Activated T-helper 2 cell treated with anti-CD3 and anti-CD28 coated beads, Interferon-gamma antibody, Interleukin-2, Interleukin-4, amounts not matched to agents 10 μg/mL and 5 μg/mL and 100 μg/mL, durations not matched to agents 14 hours and 24 hours and 36 hours (primary cell): ENCODE measurements at places on chromosomes 3 and 15. TPM values are rescaled to one million over a fixed set of nuclear protein-coding genes. Genes with fewer than 3 reads are reported as not detected.

Gene NMNAT3
- total RNA-seq, result 0.43 and 1.3 TPM in 2 replicates

DNA sequence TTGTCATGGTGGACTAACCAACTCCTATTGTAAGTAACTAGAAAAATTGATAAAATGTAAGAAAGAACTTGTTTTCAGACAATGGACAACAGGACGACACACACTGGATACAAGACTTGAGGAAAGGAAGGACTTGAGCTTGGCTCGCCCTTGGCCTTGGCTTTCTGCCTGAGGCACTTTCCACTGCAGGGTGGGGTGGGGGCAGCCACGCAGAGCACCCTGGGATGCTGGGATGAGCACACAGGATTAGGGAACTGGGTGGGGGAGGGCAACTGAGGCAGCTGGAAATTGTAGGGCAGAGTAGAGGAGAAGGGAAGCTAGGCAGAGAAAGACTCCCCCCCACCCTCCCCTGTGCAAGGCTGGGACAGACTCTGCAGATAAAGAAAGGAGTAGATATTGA lies 25.5 kb upstream of the HHATL start:
- no peaks in the 10 kb centered on the region for H3K36me3 ChIP-seq
- DNase-seq, result no peak
- no peak overlapping the region for H3K27ac ChIP-seq
- H3K4me3 ChIP-seq, result no peak overlapping the region

DNA sequence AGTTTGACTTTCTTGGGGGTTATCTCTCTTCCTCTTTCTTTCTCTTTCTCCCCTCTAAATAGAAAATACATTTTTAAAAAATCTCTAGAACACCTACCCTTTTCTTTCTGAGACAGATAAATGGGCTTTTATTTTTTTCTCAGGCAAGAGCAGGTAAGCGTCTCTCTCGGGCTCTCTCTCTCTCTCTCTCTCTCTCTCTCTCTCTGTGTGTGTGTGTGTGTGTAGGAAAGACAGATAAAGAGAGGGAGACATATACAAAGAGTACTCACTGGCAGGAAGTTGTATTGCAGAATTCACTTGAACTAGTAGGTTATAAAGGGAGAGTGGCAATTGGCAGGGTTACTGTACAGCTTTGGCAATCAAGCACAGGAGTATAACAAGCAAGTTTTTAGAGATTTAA lies 118.1 kb upstream of the LSAMP start:
- no peaks in the 10 kb centered on the region for H3K36me3 ChIP-seq
- DNase-seq, result no peak
- no peaks in the 10 kb centered on the region for H3K4me1 ChIP-seq
- H3K27ac ChIP-seq, result no peak overlapping the region
- no peaks in the 10 kb centered on the region for H3K27me3 ChIP-seq

DNA sequence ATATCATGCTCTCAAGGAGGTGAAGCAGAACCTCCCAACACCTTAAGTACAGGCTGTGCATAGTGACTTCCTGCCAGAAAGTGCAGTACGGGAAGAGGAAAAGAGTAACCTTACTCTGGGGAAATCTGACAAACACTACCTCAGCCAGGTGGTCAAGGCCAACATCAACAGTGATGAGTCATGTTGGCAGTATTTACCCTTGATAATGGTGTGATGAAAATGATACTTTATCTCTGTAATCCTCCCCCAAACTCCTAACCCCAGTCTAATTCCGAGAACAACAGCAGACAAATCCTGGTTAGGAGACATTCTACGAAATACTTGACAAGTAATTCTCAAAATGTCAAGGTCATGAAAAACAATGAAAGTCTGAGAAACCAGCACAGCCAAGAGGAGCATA lies 26.5 kb downstream of the ANKDD1A start:
- DNase-seq, result no peak
- peaks cover 6% of the 10 kb centered on the region for H3K27me3 ChIP-seq
- H3K27ac ChIP-seq, result no peak overlapping the region
- H3K4me3 ChIP-seq, result no peak overlapping the region

DNA sequence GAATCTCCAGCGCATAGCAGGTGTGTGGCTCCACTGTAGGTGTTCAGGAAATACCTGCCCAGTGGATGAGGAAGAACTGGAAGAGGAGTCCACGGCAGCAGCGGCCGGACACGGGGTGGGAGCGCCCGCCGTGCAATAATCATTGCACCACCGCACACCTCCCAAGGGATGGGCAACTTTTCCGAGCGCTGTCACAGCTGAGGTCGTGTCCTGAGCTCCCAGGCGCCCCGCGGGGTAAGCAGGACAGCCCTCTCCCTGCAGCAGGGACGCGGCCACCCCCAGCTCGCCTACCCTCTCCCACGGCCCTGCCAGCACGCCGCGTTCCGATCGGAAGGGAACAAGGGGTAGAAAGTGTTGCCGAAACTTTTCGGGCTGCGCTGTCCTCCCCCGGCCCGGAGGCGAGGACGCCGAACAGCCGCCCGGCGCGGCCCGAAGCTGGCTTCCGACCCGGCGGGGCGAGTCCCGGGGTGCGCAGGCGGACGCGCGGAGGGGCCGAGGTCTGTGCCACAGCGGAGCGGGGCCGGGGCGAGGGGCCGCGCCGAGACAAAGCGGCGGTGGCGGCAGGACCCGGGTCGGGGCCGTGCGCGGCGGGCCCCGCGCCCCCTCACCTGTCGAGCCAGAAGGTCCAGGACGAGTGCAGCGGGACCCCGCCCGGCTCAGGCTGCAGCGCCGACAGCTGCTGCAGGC lies 475 bp downstream of the EIF4E3 start:
- peak overlapping the region; percentile 88 for H3K4me3 ChIP-seq
- peaks cover 60% of the 10 kb centered on the region for H3K4me1 ChIP-seq
- DNase-seq, result peak; percentile 29

- no peak overlapping the region for H3K27ac ChIP-seq
- DNase-seq, result no peak
- no peaks in the 10 kb centered on the region for H3K36me3 ChIP-seq
- peaks cover 4% of the 10 kb centered on the region for H3K27me3 ChIP-seq
- H3K4me3 ChIP-seq, result no peak overlapping the region
Observed at GRCh38 chr15:43215961-43216360, 4.9 kb downstream of the EPB42 start.

Gene HCLS1
- total RNA-seq, result 234 and 243 TPM in 2 replicates

GRCh38 chr3:171249245-171249644 lies 211.0 kb downstream of the TNIK start:
- peaks cover 32% of the 10 kb centered on the region for H3K36me3 ChIP-seq
- peaks cover 45% of the 10 kb centered on the region for H3K4me1 ChIP-seq
- H3K27me3 ChIP-seq, result no peaks in the 10 kb centered on the region
- H3K27ac ChIP-seq, result no peak overlapping the region
- DNase-seq, result no peak
- no peak overlapping the region for H3K4me3 ChIP-seq

GRCh38 chr15:91407269-91407889 lies 307.3 kb downstream of the SV2B start:
- peaks cover 14% of the 10 kb centered on the region for H3K27me3 ChIP-seq
- H3K36me3 ChIP-seq, result no peaks in the 10 kb centered on the region
- no peak overlapping the region for H3K4me3 ChIP-seq

DNA sequence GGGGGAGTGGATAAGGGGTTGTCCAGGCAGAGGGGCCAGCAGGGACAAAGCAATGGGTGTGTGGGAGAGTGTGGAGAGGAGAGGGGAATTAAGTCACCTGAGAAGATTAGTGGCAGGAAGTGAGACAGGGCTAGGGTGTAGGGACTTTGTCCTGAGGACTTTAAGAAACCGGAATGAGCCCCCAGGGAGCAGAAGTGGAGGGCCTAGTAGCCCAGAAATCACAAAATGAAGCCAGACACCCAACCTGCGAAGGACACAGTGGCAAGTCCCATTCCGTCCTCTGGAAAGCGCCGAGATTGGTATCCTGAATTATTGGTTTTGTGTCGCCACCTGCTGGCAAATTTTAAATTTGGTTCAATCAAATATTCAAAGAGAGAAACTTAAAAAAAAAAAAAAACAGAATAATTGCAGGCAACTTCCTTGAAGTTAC lies 78.0 kb upstream of the SLC25A36 start:
- peaks cover 9% of the 10 kb centered on the region for H3K27me3 ChIP-seq
- no peak overlapping the region for H3K27ac ChIP-seq
- no peaks in the 10 kb centered on the region for H3K4me1 ChIP-seq
- peak; percentile 9 for DNase-seq
- H3K4me3 ChIP-seq, result no peak overlapping the region

- peaks cover 2% of the 10 kb centered on the region for H3K4me1 ChIP-seq
- DNase-seq, result no peak
- H3K4me3 ChIP-seq, result no peak overlapping the region
- peaks cover 5% of the 10 kb centered on the region for H3K27me3 ChIP-seq
Observed at GRCh38 chr3:8743021-8743601, 9.5 kb downstream of the CAV3 start.

Gene GLDN
- 0.34 and 0.62 TPM in 2 replicates for total RNA-seq

DNA sequence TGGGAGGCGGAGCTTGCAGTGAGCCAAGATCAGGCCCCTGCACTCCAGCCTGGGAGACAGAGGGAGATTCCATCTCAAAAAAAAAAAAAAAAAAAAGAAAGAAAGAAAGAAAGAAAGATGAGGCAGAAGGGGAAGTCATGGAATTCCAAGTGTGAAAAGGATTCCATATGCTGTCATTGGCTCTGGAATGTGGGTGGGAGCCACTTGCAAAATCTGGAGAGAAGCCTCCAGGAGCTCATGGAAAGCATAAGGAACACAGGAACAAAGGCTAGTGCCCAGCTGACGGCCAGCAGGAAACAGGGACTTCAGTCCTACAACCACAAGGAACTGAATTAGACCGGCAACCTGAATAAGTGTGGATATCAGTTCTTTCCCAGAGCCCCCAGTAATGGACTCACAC lies 12.5 kb upstream of the TRAK1 start:
- peak overlapping the region; percentile 28 for H3K27ac ChIP-seq
- H3K27me3 ChIP-seq, result no peaks in the 10 kb centered on the region
- H3K4me1 ChIP-seq, result peaks cover 42% of the 10 kb centered on the region
- H3K4me3 ChIP-seq, result no peak overlapping the region

Gene GREM1
- 0.23 TPM in 1 of 2 replicates, not detected in the other for total RNA-seq

DNA sequence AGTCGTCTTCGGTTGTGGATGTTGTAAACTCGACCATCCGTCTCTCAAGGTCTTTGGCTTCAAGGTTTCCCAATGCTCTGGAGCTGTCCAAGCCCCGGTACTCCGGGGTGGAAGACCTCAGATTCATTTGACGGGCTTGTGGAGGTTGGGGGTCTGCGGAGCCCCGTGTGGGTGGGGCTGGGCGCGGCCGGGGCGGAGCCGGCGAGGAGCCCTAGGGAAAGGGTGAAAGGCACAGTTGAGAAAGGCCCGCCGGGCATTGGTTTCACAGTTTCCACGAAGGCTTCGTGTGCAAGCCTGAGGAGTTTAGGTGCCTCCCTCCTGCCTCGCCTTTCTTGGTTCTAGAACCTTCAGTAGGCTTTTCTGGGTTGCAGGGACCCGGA lies 360 bp upstream of the MGA start:
- peaks cover 25% of the 10 kb centered on the region for H3K27me3 ChIP-seq
- peaks cover 31% of the 10 kb centered on the region for H3K4me1 ChIP-seq
- H3K4me3 ChIP-seq, result peak overlapping the region; percentile 88
- DNase-seq, result no peak
- H3K36me3 ChIP-seq, result peaks cover 14% of the 10 kb centered on the region

Gene KCNMB3
- 0.28 and 0.52 TPM in 2 replicates for total RNA-seq

Gene CCR4
- 237 and 241 TPM in 2 replicates for total RNA-seq

Gene NR2F2
- not detected in 2 replicates for total RNA-seq

- no peaks in the 10 kb centered on the region for H3K36me3 ChIP-seq
- H3K27ac ChIP-seq, result no peak overlapping the region
Observed at GRCh38 chr3:154121701-154122551, 736 bp downstream of the ARHGEF26 start.

GRCh38 chr15:88646951-88647350 lies 8.1 kb downstream of the ISG20 start:
- no peak overlapping the region for H3K27ac ChIP-seq
- peaks cover 33% of the 10 kb centered on the region for H3K4me1 ChIP-seq
- DNase-seq, result no peak

GRCh38 chr15:89003865-89004725 lies 84.2 kb upstream of the ABHD2 start:
- H3K4me1 ChIP-seq, result peaks cover 5% of the 10 kb centered on the region
- no peak for DNase-seq
- H3K4me3 ChIP-seq, result no peak overlapping the region
- H3K36me3 ChIP-seq, result no peaks in the 10 kb centered on the region

DNA sequence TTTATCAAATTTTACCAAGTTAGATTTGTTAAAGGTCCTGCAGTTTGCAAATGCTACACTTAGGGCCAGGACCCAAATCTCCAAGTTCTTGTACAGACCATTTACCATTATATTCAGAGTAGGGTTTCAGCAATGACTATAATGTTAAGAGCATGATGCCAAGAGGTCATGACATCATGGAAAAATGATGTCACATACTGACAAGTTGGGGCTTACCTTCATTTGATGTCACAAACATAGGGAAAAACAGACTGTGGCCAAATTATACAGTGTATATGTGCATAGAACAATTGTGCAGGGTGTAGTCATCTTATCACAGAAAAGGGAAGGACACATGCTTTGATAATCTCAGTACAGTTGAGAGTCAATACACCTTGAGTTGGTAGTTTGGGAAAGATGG lies 10.1 kb upstream of the THRB start:
- peaks cover 4% of the 10 kb centered on the region for H3K27me3 ChIP-seq
- no peaks in the 10 kb centered on the region for H3K4me1 ChIP-seq
- DNase-seq, result no peak
- H3K27ac ChIP-seq, result no peak overlapping the region
- H3K4me3 ChIP-seq, result no peak overlapping the region

GRCh38 chr3:137972396-137972795 lies 37.6 kb upstream of the CLDN18 start:
- peaks cover 2% of the 10 kb centered on the region for H3K27me3 ChIP-seq
- no peak overlapping the region for H3K27ac ChIP-seq
- no peak for DNase-seq
- H3K36me3 ChIP-seq, result no peaks in the 10 kb centered on the region
- H3K4me3 ChIP-seq, result no peak overlapping the region
- no peaks in the 10 kb centered on the region for H3K4me1 ChIP-seq

GRCh38 chr3:112976953-112977352 lies 2.0 kb upstream of the CD200R1 start:
- DNase-seq, result no peak
- H3K4me3 ChIP-seq, result no peak overlapping the region
- H3K27me3 ChIP-seq, result peaks cover 5% of the 10 kb centered on the region
- peaks cover 60% of the 10 kb centered on the region for H3K4me1 ChIP-seq
- no peaks in the 10 kb centered on the region for H3K36me3 ChIP-seq

Gene SPTSSB
- not detected in 2 replicates for total RNA-seq

Gene IGF2BP2
- total RNA-seq, result 0.05 and 1.6 TPM in 2 replicates

GRCh38 chr15:98755781-98756180 lies 107.4 kb downstream of the IGF1R start:
- H3K27me3 ChIP-seq, result no peaks in the 10 kb centered on the region
- no peak overlapping the region for H3K4me3 ChIP-seq
- H3K4me1 ChIP-seq, result peaks cover 2% of the 10 kb centered on the region
- no peaks in the 10 kb centered on the region for H3K36me3 ChIP-seq
- DNase-seq, result no peak
